ENCODE measurements at places on chromosomes 12 and 14. TPM values are rescaled to one million over a fixed set of nuclear protein-coding genes. Genes with fewer than 3 reads are reported as not detected.

PROX2 gene
- total RNA-seq = not detected

P3H3 gene
- total RNA-seq = 11.2 TPM

KRT71 gene
- total RNA-seq = not detected

ASPG gene
- not detected for total RNA-seq

CLEC2D gene
- total RNA-seq = 294 TPM

RND1 gene
- 0.89 TPM for total RNA-seq

DNA sequence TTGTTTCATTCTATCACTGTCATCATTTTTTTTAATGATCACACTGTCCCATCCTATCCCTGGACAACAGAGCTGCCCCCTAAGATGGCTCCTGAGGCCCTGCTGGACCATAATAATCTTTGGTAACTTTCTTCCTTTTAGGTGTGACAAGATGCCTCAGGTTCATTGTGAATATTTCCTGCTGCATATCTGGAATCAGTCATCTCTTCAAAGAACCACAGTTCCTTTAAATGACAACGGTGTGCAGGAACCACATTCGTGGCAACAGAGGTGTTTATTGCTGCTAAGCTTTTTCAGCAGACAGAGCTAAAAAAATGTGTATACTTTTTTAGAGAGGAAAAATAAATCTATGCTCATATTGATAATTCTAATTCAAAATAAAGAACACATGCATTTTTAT, 312.9 kb downstream of the MED13L start:
- H3K36me3 ChIP-seq = peaks cover 74% of the 10 kb centered on the region
- no peak overlapping the region for H3K27ac ChIP-seq
- H3K4me3 ChIP-seq = no peak overlapping the region

GRCh38 chr12:74152370-74152769, 385.3 kb upstream of the ATXN7L3B start:
- no peaks in the 10 kb centered on the region for H3K36me3 ChIP-seq
- H3K4me3 ChIP-seq = no peak overlapping the region
- no peaks in the 10 kb centered on the region for H3K4me1 ChIP-seq

DNA sequence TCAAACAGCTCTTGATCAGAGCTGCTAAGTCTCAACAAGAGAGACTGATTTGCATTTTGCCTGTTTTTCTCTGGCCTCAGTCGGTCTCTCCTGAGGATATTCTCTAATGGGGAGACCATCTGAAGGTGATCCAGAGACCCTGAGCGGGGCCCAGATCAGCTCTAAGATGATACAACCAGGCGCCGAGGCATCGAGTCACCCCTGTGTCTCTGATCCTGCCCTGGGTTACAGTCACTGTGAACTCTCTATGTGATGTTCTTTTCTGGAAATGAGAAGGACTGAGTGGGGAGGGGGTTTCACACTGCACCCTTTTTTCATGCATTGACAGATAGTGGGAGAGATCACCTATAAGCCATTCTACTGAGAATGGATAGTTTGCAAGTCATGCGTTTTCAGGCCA, 247.6 kb upstream of the PWP1 start:
- peaks cover 4% of the 10 kb centered on the region for H3K4me1 ChIP-seq
- H3K36me3 ChIP-seq = no peaks in the 10 kb centered on the region
- no peak overlapping the region for H3K4me3 ChIP-seq
- H3K27ac ChIP-seq = no peak overlapping the region

- no peak for DNase-seq
- H3K27me3 ChIP-seq = no peaks in the 10 kb centered on the region
- H3K27ac ChIP-seq = no peak overlapping the region
- no peaks in the 10 kb centered on the region for H3K4me1 ChIP-seq
- no peaks in the 10 kb centered on the region for H3K36me3 ChIP-seq
Observed at GRCh38 chr12:30219047-30219446, 435.3 kb upstream of the TMTC1 start.

DNA sequence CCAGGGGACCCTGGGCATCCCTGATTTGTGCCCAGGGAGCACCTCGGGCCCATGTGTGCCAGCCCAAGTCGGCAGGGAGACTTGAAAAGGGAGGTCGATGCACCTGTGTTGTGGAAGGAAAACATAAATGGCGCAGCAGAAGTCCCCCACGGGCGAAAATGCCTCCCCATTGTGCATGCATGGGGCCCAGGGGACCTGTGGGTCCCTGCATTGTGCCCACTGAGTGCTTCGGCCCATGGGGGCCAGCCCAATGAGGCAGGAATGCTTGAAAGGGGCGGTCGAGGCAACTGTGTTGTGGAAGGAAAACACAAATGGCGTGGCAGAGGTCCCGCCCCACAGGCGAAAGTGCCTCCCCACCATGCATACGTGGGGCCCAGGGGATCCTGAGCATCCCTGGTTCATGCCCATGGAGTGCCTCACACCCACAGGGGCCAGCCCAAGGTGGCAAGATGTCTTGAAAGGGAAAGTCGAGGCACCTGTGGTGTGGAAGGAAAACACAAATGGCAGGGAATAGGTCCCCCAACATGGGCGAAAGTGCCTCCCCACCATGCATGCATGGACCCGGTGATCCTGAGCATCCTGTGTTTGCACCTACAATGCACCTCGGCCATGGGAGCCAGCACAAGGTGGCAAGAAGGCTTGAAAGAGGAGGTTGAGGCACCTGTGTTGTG, 368.0 kb downstream of the ALG10 start:
- no peak overlapping the region for H3K27ac ChIP-seq
- no peaks in the 10 kb centered on the region for H3K27me3 ChIP-seq
- H3K4me3 ChIP-seq = no peak overlapping the region
- H3K4me1 ChIP-seq = no peaks in the 10 kb centered on the region

DNA sequence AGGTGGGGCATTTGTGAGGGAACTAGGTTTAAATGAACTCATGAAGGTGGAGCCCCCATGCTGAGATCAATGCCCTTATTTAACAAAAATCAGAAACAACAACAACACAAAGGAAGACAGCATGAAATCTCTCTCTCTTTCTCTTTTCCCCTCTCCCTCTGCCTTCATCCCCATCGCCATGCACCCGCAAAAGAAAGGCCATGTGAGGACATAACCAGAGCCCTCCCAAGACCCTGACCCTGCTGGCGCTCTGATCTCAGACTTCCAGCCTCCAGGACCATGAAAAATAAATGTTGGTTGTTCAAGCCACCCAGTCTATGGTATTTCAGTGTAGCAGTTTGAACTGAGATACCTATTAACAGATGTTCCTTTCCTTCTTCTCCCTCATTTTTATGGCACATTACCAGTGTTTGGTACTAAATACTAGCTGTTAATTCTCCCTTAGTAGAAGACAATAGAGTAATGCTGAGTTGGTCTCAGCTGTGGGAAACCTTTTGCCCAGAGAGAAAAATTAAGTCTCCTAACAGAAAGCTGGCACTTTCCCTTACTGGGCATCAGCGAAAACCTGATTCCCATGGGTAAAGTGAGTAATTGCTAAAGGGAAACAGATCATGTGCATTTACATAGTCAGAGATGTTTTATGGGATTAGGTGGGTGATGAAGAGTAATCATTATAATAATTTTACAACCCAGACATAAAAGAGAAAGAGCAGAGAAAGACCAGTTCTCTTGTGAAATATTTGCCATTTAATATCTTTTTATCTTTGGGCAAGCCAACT, 264.0 kb upstream of the PLEKHG7 start:
- H3K4me1 ChIP-seq = peaks cover 7% of the 10 kb centered on the region
- H3K27ac ChIP-seq = no peak overlapping the region
- no peaks in the 10 kb centered on the region for H3K27me3 ChIP-seq
- H3K36me3 ChIP-seq = no peaks in the 10 kb centered on the region
- no peak overlapping the region for H3K4me3 ChIP-seq

GRCh38 chr12:75977590-75977951, 54.0 kb downstream of the PHLDA1 start:
- H3K27me3 ChIP-seq = no peaks in the 10 kb centered on the region
- H3K4me3 ChIP-seq = no peak overlapping the region
- H3K27ac ChIP-seq = peak overlapping the region; percentile 79
- DNase-seq = no peak
- no peaks in the 10 kb centered on the region for H3K36me3 ChIP-seq

DNA sequence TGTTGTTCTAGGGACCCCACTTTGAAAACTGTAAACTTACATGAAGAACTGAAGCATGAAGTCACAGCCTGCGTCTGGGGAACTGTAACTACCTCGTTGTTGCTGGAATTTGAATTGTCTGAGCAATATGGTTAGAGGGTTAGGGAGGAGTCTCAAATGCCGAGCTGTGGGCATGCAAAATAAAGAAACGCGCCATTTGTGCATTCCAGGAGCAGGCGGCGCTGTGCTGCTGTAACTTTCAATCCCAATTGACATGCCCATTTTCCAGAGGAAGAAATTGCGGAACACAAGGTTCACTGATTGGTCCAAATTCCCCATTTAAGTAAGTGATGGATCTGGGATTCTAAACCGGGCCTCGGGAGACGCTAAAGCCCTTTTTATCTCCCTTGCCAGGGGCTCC, 61.3 kb downstream of the ZNF664 start:
- H3K36me3 ChIP-seq = no peaks in the 10 kb centered on the region
- no peaks in the 10 kb centered on the region for H3K27me3 ChIP-seq
